Heart right ventricle (tissue), 16 donors: ENCODE measurements at places on chromosomes 4 and X. TPM values are rescaled to one million over a fixed set of nuclear protein-coding genes. Genes with fewer than 3 reads are reported as not detected.

DNA sequence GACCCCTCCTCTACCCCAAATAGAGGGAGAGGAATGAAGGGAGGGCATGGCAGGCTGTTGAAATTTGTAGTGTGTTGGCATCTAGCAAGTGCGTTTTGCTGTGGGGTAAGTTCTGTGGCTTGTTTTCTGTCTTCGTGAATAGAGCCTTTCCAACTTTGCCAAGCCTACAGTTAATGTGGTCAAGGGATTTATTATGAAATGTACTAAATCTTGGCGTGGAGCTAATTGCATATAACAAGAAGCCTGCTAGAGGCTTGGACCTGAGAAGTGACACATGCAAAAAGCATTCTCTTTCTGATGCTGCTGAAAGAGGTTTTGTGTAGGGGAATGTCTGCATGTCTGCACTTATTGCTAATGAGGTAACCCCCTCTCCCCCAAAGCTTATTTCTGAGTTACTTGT lies 132.2 kb downstream of the BMPR1B start:
- no peaks in the 10 kb centered on the region for H3K36me3 ChIP-seq
- DNase-seq: no peak
- no peak overlapping the region for H3K27ac ChIP-seq
- no peaks in the 10 kb centered on the region for H3K27me3 ChIP-seq
- no peaks in the 10 kb centered on the region for H3K4me1 ChIP-seq

DNA sequence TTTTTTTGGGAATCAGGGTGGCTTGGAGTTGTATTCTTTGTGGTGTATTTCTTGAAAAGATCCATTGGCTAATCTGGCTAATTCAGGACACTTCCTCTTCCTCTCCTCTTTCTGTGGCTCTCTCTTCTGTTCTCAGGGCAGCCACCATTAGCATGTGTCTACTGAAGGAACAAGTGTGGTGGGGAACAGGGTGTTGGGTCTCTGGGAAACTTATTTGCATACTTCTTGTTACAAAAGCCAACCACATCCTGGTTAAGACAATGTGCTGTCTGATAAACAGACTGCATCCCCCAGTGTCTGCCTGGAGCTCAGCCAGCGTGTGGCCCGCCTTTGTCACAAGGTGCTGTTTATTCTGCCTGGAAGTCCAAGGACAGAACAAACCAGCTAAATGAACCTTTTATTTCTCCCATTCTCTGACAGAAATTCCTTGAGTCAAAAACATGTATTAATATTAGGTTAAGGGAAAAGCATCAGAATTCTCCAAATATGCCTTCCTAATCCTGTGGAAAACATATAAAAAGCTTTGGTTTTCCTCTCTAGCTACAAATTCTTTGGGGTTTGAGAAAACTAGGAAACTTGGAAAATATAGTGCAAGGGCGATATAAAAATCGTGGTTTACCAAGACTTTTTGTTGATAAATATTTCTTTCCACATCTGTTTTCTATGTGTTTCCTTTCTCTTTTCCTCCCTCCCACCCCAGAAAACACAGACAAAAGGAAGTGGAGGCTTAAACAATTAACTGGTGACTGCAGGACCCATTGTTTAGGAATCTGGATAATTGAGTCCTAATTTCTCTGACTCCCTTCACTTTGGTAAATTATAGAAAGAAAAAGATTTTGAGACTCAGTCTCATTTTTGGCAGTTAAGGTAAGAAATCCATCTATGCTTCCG lies 203.6 kb downstream of the SPRY1 start:
- no peaks in the 10 kb centered on the region for H3K27me3 ChIP-seq
- no peak overlapping the region for H3K4me3 ChIP-seq
- peak; percentile 82 for DNase-seq
- peak overlapping the region; percentile 59 for H3K27ac ChIP-seq
- no peaks in the 10 kb centered on the region for H3K36me3 ChIP-seq
- no peaks in the 10 kb centered on the region for H3K4me1 ChIP-seq

DNA sequence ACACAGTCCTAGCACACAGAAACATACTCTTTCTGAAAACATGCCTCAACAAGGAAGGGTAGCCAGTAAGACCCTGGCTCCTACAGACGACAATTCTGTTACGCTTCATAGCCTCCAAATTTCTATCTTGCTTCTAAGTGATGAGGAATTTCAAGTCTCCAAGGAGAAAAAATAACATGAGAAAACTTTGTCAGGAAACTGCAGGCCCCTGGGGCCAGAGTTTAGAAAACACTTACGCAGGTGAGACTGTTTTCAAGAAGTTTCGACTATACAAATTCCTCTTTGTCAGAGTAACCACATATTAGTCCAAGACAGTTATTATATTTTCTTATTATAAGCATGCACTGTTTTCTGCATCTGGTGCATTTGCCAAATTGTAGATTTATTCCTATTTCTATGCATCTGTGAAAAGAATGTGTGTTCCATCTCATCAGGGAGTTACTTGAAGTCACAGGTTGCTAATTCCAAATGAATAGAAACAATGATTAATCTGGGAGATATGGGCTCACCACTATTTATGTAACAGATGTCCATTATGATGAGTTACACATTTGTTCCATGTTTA lies 30.3 kb upstream of the HCCS start:
- no peaks in the 10 kb centered on the region for H3K27me3 ChIP-seq
- H3K36me3 ChIP-seq: no peaks in the 10 kb centered on the region
- no peak for DNase-seq
- no peak overlapping the region for H3K4me3 ChIP-seq

DNA sequence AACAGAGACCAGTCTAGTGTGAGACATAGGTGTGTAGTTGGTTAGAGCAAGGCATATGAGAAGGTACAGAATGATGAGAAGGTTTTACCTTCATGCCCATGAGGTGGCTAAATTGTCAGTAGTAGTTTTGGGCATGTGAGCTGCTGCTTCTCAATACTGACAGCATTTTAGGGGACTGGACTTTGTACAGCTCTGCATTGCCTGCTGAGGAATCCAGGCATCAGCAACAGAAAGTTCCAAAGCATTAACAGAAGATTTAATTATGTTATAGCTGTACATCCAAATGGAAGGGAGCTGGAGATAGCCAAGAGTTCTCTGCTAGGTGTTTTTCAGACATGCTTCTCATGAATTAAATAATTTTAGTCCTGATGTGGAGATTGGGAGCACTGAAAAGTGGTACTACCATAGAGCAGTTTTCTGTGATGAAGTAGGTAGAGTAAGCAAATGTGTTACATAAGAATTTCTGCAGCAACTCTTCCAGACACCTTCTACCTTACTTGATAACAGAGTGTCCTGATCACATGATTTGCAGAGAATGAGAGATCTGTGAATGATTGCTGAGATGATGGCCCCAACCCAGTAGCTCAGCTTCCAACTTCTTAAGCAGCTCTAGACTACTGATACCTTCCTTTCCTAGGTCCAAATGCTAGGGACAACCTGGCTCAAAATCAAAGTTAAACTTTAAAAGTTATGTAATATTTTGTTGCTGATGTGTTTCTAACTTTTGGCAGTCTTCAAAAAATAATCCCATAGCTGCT lies 30.4 kb downstream of the FNIP2 start:
- no peak for DNase-seq
- no peaks in the 10 kb centered on the region for H3K36me3 ChIP-seq
- no peaks in the 10 kb centered on the region for H3K27me3 ChIP-seq
- H3K4me3 ChIP-seq: no peak overlapping the region
- H3K27ac ChIP-seq: no peak overlapping the region

GRCh38 chr4:124144238-124144654 lies 568.3 kb downstream of the ANKRD50 start:
- DNase-seq: no peak
- no peaks in the 10 kb centered on the region for H3K27me3 ChIP-seq
- H3K4me3 ChIP-seq: no peak overlapping the region
- H3K27ac ChIP-seq: no peak overlapping the region

GRCh38 chr4:4851081-4851480 lies 8.4 kb upstream of the MSX1 start:
- H3K36me3 ChIP-seq: no peaks in the 10 kb centered on the region
- no peak overlapping the region for H3K4me3 ChIP-seq
- H3K4me1 ChIP-seq: peaks cover 30% of the 10 kb centered on the region
- H3K27me3 ChIP-seq: peaks cover 52% of the 10 kb centered on the region
- no peak overlapping the region for H3K27ac ChIP-seq

- no peaks in the 10 kb centered on the region for H3K4me1 ChIP-seq
- no peak overlapping the region for H3K27ac ChIP-seq
- no peak overlapping the region for H3K4me3 ChIP-seq
- H3K36me3 ChIP-seq: peaks cover 90% of the 10 kb centered on the region
- no peak for DNase-seq
Measured at GRCh38 chr4:67483868-67484602, 61.3 kb downstream of the CENPC start.

- H3K36me3 ChIP-seq: no peaks in the 10 kb centered on the region
- DNase-seq: no peak
- H3K27ac ChIP-seq: peak overlapping the region; percentile 27
Measured at GRCh38 chr4:38088321-38088720, 128.1 kb downstream of the PTTG2 start.

DNA sequence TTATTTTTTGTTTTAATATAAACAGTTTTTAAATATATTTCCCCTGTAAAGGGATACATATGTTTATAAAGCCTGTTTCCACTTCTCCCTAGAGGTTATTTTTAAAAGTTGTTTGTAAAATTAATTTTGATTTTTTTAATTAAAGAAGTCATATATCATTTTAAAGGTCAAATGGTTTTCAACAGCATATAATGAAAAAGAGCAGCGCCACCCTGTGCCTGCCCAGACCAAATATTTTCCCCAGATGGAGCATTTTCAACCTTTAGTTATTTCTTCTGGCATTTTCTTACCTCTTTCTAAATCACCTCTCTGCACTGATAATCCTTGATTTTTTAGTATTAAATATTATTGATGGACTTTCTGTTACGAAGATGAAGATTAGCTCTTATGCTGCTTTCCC lies 21.0 kb downstream of the MSX1 start:
- no peaks in the 10 kb centered on the region for H3K4me1 ChIP-seq
- no peak overlapping the region for H3K4me3 ChIP-seq
- H3K36me3 ChIP-seq: no peaks in the 10 kb centered on the region
- no peaks in the 10 kb centered on the region for H3K27me3 ChIP-seq

- no peak overlapping the region for H3K27ac ChIP-seq
- no peaks in the 10 kb centered on the region for H3K36me3 ChIP-seq
- no peak overlapping the region for H3K4me3 ChIP-seq
- H3K27me3 ChIP-seq: peaks cover 21% of the 10 kb centered on the region
Measured at GRCh38 chrX:23656091-23656490, 11.2 kb upstream of the PRDX4 start.

DNA sequence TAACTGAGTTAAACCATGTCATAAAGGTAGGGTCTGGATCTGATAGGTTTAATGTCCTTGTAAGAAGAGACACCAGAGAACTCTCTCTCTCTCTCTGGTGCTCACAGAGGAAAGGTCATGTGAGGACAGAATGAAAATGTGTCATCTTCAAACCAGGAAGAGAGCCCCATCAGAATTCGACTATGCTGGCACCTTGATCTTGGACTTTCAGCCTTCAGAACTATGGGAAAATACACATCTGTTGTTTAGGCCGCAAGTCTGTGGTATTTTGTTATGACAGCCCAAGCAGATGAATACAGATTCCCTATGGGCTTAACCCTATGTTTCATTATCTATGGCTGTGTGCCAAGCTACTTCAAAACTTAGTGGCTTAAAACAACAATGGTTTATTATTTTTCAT lies 105.5 kb upstream of the DDIT4L start:
- no peak overlapping the region for H3K4me3 ChIP-seq
- H3K27ac ChIP-seq: no peak overlapping the region
- H3K4me1 ChIP-seq: no peaks in the 10 kb centered on the region
- no peaks in the 10 kb centered on the region for H3K27me3 ChIP-seq
- no peaks in the 10 kb centered on the region for H3K36me3 ChIP-seq

- no peak overlapping the region for H3K4me3 ChIP-seq
- H3K27ac ChIP-seq: no peak overlapping the region
- H3K4me1 ChIP-seq: no peaks in the 10 kb centered on the region
- H3K36me3 ChIP-seq: no peaks in the 10 kb centered on the region
Measured at GRCh38 chrX:129618997-129619396, 35.8 kb downstream of the APLN start.

DNA sequence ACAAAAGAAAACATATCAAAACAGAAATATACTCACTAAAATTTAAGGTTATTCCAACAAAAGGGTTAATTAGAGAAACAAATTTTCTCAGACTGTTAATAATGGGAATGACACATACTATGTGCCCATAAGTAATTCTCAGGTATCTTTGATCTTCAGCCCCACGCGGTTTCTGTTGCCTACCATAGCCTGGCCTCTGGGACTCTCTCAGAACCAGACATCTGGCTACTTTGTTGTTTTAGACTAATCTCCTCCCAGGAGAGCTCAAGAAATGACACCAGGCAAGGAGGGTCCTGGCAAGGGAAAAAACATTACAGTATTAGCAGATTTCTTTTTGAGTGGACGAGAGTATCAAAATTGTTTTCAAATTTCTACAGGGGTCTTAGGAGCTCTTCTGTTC lies 43.7 kb downstream of the SLC10A7 start:
- H3K4me1 ChIP-seq: peaks cover 13% of the 10 kb centered on the region
- no peak for DNase-seq
- no peaks in the 10 kb centered on the region for H3K27me3 ChIP-seq
- H3K36me3 ChIP-seq: no peaks in the 10 kb centered on the region
- no peak overlapping the region for H3K27ac ChIP-seq

- DNase-seq: no peak
- no peak overlapping the region for H3K27ac ChIP-seq
- H3K4me1 ChIP-seq: no peaks in the 10 kb centered on the region
Measured at GRCh38 chrX:136310411-136310810, 9.6 kb downstream of the ADGRG4 start.

DNA sequence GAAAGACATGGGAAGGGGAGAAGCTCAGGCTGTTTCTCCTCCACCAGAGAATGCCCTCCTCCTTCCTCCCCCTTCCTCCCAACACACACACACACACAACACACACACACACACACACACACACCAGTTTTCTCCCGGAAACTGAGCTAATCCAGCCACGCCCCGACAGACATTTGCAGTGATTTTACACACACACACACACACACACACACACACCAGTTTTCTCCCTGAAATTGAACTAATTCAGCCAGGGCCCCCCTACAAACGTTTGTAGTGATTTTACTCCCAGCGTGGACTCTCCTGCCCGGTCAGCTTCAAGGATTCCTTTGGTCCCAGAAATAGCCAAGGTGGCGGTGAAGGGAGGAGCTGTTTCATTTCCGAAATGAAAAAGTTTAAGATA lies 32.9 kb upstream of the STX18 start:
- no peaks in the 10 kb centered on the region for H3K27me3 ChIP-seq
- peak overlapping the region; percentile 59 for H3K27ac ChIP-seq
- H3K4me3 ChIP-seq: peak overlapping the region; percentile 58

DNA sequence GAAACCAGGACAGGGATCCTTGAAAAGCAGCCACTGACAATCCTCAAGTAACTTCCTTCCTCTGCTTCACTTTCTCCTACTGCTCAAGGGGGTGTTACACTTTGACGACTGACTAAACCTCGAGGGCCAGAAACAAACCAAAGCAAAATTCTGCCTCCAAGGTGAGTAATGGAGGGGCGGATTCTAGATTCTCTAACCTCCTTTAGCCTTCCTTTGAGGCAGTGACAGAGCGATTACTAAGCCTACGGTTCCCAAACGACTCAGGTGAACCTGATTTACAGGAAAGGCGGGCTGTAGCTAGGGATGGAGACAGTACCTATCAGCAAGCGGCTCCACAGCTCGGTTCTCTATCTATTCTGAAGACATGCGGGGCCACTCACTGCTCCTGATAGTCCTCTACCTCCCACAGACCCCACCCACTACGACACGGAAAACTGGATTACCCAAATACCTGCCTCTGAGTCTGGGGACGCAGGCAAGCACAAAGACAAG lies 487 bp downstream of the TBCK start:
- peaks cover 35% of the 10 kb centered on the region for H3K4me1 ChIP-seq
- peak overlapping the region; percentile 92 for H3K27ac ChIP-seq

NBDY gene
- total RNA-seq: 25.7 TPM

F9 gene
- not detected for total RNA-seq

SPANXC gene
- total RNA-seq: not detected

SPP1 gene
- 4.9 TPM for total RNA-seq

CTAG1B gene
- not detected for total RNA-seq

TMEM150C gene
- 9.6 TPM for total RNA-seq

FAM47E gene
- total RNA-seq: 3.6 TPM

CT45A3 gene
- not detected for total RNA-seq

PDLIM5 gene
- 1,549 TPM for total RNA-seq
